Vagina (tissue), 2 donors: ENCODE measurements at places on chromosomes 3 and 15. TPM values are rescaled to one million over a fixed set of nuclear protein-coding genes. Genes with fewer than 3 reads are reported as not detected.

NXPE3 gene
- 13.3 TPM for total RNA-seq

DNA sequence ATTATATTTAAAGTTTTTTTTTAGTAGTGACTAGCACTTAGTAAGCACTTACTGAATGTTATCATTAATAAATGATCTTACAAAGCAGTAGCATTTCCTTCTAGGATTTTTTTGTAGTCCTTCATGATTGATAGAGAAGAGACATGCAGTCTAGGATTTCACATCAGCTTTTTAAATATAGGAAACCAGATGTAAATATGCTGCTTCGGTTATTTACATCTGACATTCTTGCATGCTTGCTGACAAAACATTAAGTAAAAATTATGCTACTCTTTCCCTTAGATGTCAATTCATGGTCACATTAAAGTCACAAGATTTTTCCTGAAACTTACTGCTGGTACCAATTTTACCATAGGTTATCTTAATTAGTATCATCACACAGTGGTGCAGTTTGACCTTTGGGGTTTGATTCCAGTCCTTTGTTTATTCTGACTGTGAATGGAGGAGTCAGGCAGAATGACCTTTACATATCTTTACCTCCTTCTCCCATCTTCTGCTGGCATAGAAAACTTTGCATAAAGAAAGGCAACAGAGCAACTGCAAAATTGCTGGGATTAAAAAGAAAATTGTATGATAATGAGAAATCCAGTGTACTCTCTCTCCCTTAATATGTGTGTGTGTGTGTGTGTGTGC is 286.5 kb downstream of the LPP start:
- no peak for DNase-seq

GRCh38 chr3:130084436-130084980 is 2.9 kb downstream of the ALG1L2 start:
- no peak for DNase-seq

GRCh38 chr3:39569095-39569494 is 101.6 kb downstream of the MOBP start:
- no peak for DNase-seq

GRCh38 chr3:32177702-32178198 is 60.7 kb upstream of the CMTM8 start:
- no peak for DNase-seq

RTP3 gene
- not detected for total RNA-seq

PRR20G gene
- not detected for total RNA-seq

DNA sequence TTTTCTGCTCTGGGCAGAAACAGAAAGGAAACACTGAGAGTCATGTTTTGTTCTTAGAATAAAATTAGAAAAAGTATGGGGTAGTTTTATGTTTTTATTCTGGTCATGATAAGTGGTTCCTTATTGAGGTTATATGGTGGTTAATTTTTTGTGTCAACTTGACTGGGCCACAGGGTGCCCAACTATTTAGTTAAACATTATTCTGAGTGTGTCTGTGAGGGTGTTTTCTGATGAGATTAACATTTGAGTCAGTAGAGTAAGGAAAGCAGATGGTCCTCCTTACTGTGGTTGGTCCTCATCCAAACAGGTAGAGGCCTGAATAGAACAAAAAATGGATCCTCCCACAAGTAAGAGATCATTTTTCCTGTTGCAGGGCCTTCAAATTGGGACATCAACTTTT is 98.9 kb downstream of the C3orf38 start:
- DNase-seq = no peak

TMC3 gene
- 2.7 TPM for total RNA-seq

GRCh38 chr3:138479438-138479863 is 45.0 kb downstream of the ESYT3 start:
- no peak for DNase-seq

SAMMSON gene
- total RNA-seq = not detected

DNA sequence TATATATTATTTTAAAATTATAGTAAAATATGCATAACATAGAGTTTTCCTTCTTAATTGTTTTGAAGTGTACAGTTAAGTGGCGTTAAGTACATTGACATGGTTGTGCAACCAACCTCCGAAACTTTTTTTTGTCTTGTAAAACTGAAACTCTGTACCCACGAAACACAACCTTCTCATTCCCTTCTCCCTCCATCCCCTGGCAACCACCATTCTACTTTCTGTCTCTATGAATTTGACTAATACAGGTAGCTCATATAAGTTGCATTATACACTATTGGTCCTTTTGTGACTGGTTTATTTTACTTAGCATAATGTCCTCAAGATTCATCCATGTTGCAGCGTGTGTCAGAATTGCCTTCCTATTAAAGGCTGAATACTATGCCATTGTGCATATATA is 179.4 kb downstream of the SATB1 start:
- no peak for DNase-seq
